ENCODE measurements at places on chromosomes 2 and 18. TPM values are rescaled to one million over a fixed set of nuclear protein-coding genes. Genes with fewer than 3 reads are reported as not detected.

The ALS2 gene
- total RNA-seq = 19.4 TPM

DNA sequence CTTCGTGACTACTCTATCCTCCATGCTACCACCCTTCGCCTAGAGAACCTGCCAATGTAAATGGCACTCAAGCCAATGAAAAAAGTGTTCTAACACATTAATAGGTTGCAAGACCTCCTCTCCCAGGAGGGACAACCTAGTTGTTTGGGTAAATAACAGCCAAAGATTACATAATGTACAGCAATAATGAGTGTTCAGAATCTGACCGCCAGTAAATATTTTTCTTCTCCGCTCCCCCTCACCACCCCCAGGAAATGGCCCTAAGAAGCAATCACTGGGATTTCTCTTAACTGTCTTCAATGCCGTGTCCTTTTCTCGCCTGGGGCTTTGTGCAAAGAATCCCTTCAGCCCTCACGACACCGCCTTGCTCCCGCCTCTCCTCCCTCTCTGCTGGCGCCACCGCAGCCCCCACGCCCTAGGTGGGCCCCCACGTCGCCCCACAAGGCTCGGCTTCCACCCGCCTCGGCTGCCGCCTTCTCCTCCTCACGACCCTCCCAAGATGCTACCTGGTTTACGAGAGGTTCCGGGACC lies 458 bp downstream of the HYCC2 start:
- no peaks in the 10 kb centered on the region for H3K36me3 ChIP-seq
- H3K27me3 ChIP-seq = no peaks in the 10 kb centered on the region
- peak overlapping the region; percentile 81 for H3K27ac ChIP-seq
- H3K4me1 ChIP-seq = no peaks in the 10 kb centered on the region

DNA sequence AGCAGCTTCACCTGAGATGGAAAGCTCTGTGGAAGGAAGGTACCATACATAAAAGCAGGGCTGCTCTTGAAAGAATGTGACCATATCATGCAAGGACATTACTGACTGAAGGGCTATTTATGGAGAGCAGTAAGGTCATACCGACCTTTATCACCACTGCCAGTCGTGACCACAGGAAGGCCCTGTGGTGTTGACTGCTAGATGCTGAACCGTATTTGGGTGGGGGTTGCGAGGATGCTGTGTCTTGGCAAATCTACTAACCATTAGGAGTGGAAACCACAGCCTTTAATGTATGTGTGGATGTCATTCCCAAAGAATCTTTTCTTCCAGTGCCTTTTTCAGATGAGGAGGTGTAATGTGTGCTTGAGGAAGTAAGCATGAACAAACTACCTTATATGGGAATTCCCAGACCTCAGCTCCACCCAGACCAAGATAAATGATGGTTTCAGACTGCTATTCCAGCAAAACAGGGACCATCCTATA lies 60.8 kb downstream of the LIMS1 start:
- DNase-seq = no peak
- H3K4me3 ChIP-seq = no peak overlapping the region
- no peaks in the 10 kb centered on the region for H3K4me1 ChIP-seq
- no peaks in the 10 kb centered on the region for H3K36me3 ChIP-seq
- peak overlapping the region; percentile 36 for H3K27ac ChIP-seq

DNA sequence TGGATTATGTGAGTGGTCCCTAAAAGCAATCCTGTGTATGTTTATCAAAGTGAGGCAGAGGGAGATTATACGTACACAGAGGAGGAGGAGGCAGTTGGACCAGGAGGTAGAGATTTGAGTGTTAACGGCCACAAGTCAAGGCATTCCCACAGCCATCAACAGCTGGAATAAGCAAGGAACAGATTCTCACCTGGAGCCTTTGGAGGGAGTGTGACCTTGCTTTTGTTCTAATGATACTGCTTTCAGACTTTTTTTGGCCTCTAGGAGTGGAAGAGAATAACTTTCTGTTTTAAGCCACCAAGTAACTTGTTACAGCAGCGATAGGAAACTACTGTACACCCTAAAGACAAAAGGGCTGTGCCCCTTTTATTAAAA lies 18.1 kb downstream of the LCLAT1 start:
- H3K4me3 ChIP-seq = no peak overlapping the region
- H3K27ac ChIP-seq = no peak overlapping the region
- no peaks in the 10 kb centered on the region for H3K27me3 ChIP-seq
- H3K4me1 ChIP-seq = peaks cover 7% of the 10 kb centered on the region

DNA sequence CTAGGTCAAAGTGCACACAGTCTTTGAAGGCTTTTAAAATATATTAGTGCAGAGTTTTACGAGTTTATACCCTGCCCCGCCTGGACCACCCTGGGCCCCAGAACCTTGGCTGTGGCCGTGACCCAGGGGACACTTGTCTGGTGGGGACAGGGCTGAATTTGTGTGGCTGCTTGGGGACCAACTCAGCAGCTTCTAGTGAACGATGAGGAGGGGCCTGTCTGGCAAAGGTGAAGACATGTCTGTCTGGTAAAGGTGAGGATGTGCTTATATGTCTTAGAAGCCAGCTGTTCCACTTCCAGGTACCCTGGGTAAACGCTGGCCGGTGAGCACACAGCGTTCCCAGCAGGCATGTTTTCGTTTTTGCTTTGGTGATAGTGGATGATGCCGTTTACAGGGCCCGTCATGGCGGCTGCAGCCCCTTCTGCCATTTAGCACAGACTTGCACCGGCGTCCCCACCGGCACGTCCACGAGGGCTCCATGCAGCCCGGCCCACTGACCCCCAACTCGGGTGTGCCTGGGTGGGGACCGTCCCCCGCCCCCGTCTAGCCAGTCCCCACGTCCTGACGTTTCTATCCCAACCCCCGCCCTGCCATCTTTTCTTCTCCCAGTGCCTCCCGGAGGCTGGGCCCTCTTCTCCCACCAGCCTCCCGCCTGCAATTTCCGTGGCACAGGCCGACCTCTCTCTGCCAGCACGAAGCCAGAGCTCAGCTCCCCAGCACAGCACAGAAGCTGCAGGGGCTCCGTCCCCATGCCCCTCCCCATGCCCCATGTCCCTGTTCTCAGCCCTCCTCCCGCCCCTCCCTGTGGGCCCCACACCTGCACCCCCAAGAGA lies 67.8 kb downstream of the SLC66A2 start:
- no peaks in the 10 kb centered on the region for H3K36me3 ChIP-seq
- H3K4me3 ChIP-seq = no peak overlapping the region
- no peaks in the 10 kb centered on the region for H3K4me1 ChIP-seq

Measured in right lobe of liver (tissue), 6 donors.